Natural killer cell treated with Interleukin-12 subunit alpha and Interleukin-12 subunit beta and Interleukin-15 and Interleukin-18, amount 100 ng/mL, for 72 hours (primary cell): ENCODE measurements at places on chromosomes 2 and 18. TPM values are rescaled to one million over a fixed set of nuclear protein-coding genes. Genes with fewer than 3 reads are reported as not detected.
A peak's percentile ranks its signal among the peaks of the same experiment; 100 is the strongest.

Gene CTLA4
- 13.7 TPM for total RNA-seq

Gene KLHL41
- total RNA-seq, result not detected

Gene CFC1
- total RNA-seq, result not detected

Gene ZSCAN30
- total RNA-seq, result 22.2 TPM

Gene EPHA4
- 9.7 TPM for total RNA-seq

Gene GGCX
- 24.9 TPM for total RNA-seq

Gene RAD51AP2
- total RNA-seq, result not detected

GRCh38 chr2:19711470-19712372, 190.1 kb downstream of the TTC32 start:
- no peak overlapping the region for H3K27ac ChIP-seq
- no peaks in the 10 kb centered on the region for H3K4me1 ChIP-seq
- no peak for DNase-seq
- H3K27me3 ChIP-seq, result peaks cover 16% of the 10 kb centered on the region
- no peaks in the 10 kb centered on the region for H3K36me3 ChIP-seq

GRCh38 chr18:48123324-48123723, 192.9 kb upstream of the SMAD2 start:
- DNase-seq, result no peak
- H3K36me3 ChIP-seq, result no peaks in the 10 kb centered on the region

- no peak overlapping the region for H3K4me3 ChIP-seq
- H3K4me1 ChIP-seq, result no peaks in the 10 kb centered on the region
- no peak for DNase-seq
- H3K36me3 ChIP-seq, result no peaks in the 10 kb centered on the region
- H3K27me3 ChIP-seq, result peaks cover 19% of the 10 kb centered on the region
- no peak overlapping the region for H3K27ac ChIP-seq
Observed at GRCh38 chr18:36333414-36333813, 35.9 kb downstream of the FHOD3 start.

- H3K36me3 ChIP-seq, result no peaks in the 10 kb centered on the region
- H3K27me3 ChIP-seq, result peaks cover 2% of the 10 kb centered on the region
- DNase-seq, result no peak
- H3K4me1 ChIP-seq, result peaks cover 5% of the 10 kb centered on the region
Observed at GRCh38 chr18:44126598-44126997, 554.1 kb upstream of the SETBP1 start.

- DNase-seq, result no peak
- peaks cover 24% of the 10 kb centered on the region for H3K4me1 ChIP-seq
Observed at GRCh38 chr18:58581265-58581664, 47.6 kb downstream of the ALPK2 start.

GRCh38 chr18:59072727-59073421, 66.8 kb upstream of the SEC11C start:
- DNase-seq, result no peak
- no peaks in the 10 kb centered on the region for H3K4me1 ChIP-seq
- peaks cover 8% of the 10 kb centered on the region for H3K27me3 ChIP-seq
- no peak overlapping the region for H3K4me3 ChIP-seq
- no peaks in the 10 kb centered on the region for H3K36me3 ChIP-seq
- H3K27ac ChIP-seq, result no peak overlapping the region

DNA sequence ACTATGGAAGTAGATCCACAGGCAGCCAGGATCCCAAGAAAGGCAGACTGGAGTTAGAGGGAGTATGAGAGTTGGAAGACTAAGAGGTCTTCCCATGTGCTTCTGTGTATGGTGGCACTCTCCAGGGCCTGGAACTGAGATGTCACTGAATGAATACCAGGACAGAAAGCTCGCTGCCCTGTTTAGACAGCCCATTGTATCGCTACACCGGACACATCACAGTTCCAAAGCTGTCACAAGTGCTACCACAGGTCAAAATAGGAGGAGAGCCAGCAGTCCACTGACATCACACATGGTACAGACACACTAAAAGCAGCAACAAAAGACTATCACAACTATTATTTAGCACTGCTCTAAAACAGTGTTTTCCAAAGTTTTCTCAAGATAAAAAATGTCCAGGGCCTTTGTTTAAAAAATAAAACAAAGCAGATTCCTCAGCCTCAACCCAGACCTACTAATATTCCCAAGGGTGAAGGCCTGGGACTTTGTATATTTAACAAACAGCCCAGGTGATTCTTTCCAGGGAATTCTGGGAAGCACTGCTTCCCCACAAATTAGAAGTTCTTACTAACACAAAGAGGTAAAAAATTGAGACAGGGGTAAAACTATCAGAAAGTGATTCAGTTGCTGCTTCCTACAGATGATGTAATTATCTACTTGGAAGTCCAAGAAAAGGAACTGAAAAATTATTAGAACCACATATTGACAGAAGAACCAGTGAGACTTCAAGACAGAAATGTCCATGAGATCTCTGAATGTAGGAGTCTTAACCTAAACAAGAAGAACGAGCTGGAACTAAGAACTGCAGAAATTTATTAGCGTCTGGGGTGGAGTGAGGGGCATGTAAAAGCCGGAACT, 116.0 kb downstream of the DTNB start:
- peak overlapping the region; percentile 83 for H3K4me3 ChIP-seq
- peaks cover 62% of the 10 kb centered on the region for H3K4me1 ChIP-seq
- H3K36me3 ChIP-seq, result peaks cover 11% of the 10 kb centered on the region
- no peaks in the 10 kb centered on the region for H3K27me3 ChIP-seq

DNA sequence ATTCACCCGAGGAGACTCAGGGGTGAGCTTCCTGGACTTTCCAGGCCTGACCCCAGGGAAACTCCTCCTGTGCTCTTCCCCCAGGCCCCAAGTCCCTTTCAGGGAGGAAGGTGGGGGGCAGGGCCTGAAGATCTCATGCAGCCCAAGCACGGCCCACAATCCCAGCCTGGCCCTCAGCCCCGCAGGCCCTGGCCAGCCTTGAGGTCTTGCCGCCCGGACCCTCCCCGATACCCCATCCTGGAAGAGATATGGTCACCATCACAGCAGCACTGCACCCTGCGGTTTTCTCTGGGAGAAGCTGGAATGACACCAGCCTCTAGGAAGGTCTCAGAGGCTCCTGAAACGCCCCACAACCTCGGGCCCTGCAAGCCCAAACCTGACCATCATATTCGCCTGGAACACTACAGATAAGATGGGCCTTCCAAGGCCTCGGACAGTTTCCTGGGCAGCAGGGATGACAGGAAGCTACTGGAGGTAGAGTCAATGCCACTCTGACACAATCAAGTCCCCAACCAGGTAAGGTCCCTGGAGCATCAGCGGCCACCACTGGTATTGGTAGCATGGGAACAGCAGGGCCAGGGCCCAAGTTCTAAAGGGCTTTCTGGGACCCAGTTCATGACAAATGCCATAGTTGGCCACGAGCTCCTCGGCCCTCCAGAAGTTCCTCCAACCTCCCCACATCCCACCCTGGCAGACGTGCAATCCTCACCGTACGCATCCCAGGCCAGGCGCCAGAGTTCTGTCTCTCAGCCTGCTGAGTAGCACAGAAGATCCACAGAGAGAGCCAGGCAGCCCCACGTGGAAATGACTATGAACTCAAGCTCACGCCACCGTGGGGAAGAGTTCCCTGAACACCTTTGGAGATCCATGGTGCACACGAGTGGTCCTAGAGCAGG, 8.6 kb downstream of the SDC1 start:
- no peaks in the 10 kb centered on the region for H3K36me3 ChIP-seq
- peaks cover 9% of the 10 kb centered on the region for H3K27me3 ChIP-seq
- no peak overlapping the region for H3K27ac ChIP-seq
- no peaks in the 10 kb centered on the region for H3K4me1 ChIP-seq
- H3K4me3 ChIP-seq, result no peak overlapping the region

GRCh38 chr18:11145413-11146191, 3.8 kb downstream of the PIEZO2 start:
- no peaks in the 10 kb centered on the region for H3K4me1 ChIP-seq
- H3K27me3 ChIP-seq, result peaks cover 19% of the 10 kb centered on the region
- H3K36me3 ChIP-seq, result no peaks in the 10 kb centered on the region
- DNase-seq, result no peak

- H3K27ac ChIP-seq, result peak overlapping the region; percentile 86
- H3K36me3 ChIP-seq, result no peaks in the 10 kb centered on the region
- peaks cover 25% of the 10 kb centered on the region for H3K4me1 ChIP-seq
- no peaks in the 10 kb centered on the region for H3K27me3 ChIP-seq
- H3K4me3 ChIP-seq, result no peak overlapping the region
- peak; percentile 44 for DNase-seq
Observed at GRCh38 chr18:48877941-48878340, 72.8 kb downstream of the SMAD7 start.

- H3K4me1 ChIP-seq, result no peaks in the 10 kb centered on the region
- no peak overlapping the region for H3K4me3 ChIP-seq
- H3K36me3 ChIP-seq, result no peaks in the 10 kb centered on the region
- DNase-seq, result no peak
- no peak overlapping the region for H3K27ac ChIP-seq
Observed at GRCh38 chr18:62631173-62631572, 84.2 kb upstream of the PHLPP1 start.

GRCh38 chr2:171522052-171522787, at the start of gene CYBRD1:
TSS of gene CYBRD1 (plus strand) at chr2:171522474. CDS start at chr2:171522546, 72 bp downstream.
- H3K27me3 ChIP-seq, result peaks cover 2% of the 10 kb centered on the region
- peak within 1 kb of the TSS; percentile 78 for H3K4me3 ChIP-seq
- H3K4me1 ChIP-seq, result peaks cover 6% of the 10 kb centered on the region
- peak; percentile 72 for DNase-seq

GRCh38 chr2:207926989-207927300, 98.4 kb downstream of the PLEKHM3 start:
- H3K36me3 ChIP-seq, result no peaks in the 10 kb centered on the region
- H3K4me3 ChIP-seq, result no peak overlapping the region
- H3K4me1 ChIP-seq, result peaks cover 3% of the 10 kb centered on the region
- H3K27ac ChIP-seq, result no peak overlapping the region
- H3K27me3 ChIP-seq, result no peaks in the 10 kb centered on the region

DNA sequence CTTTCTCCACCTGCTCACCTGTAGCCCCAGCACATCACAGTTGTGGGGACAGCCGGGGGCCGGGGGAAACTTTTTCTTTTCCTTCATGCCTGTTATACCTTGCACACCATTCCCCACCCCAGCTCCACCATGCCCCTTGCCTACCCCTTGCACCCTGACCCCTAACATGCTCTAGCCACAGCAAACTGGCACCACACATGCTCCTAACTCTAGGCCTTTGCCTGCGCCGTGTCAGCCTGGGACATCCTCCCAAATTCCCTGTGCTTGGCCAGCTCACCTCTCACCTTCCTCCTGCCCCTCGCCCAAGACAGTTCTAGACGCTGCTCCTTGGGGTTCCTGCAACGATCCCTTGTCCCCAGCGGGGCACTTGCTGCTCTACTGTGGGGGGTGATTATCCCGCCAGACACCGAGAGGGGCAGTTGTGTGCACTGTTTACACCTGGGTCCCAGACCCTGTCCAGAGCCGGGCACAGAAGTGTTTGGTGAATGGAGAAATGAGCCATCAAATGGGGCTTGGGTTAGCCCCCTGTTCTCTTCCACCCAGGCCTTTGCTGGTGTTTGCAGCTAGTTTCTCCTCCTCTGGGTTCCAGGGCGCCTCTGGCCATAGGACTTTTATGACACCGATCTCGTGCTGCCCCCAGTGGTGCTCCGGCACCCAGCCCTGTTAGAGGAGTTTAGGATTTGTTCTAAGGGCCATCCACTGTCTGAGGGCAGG, 129.8 kb downstream of the CTIF start:
- H3K27ac ChIP-seq, result no peak overlapping the region
- no peak overlapping the region for H3K4me3 ChIP-seq
- H3K27me3 ChIP-seq, result no peaks in the 10 kb centered on the region
- H3K4me1 ChIP-seq, result no peaks in the 10 kb centered on the region
- peaks cover 16% of the 10 kb centered on the region for H3K36me3 ChIP-seq
- no peak for DNase-seq

GRCh38 chr2:85743304-85743978, 10.3 kb upstream of the ATOH8 start:
- DNase-seq, result no peak
- no peak overlapping the region for H3K27ac ChIP-seq
- H3K36me3 ChIP-seq, result no peaks in the 10 kb centered on the region
- peaks cover 48% of the 10 kb centered on the region for H3K27me3 ChIP-seq
- no peaks in the 10 kb centered on the region for H3K4me1 ChIP-seq

GRCh38 chr2:33013684-33014110, 66.9 kb downstream of the LTBP1 start:
- no peak for DNase-seq
- peaks cover 7% of the 10 kb centered on the region for H3K27me3 ChIP-seq
- H3K27ac ChIP-seq, result no peak overlapping the region
- no peaks in the 10 kb centered on the region for H3K4me1 ChIP-seq
- no peaks in the 10 kb centered on the region for H3K36me3 ChIP-seq

DNA sequence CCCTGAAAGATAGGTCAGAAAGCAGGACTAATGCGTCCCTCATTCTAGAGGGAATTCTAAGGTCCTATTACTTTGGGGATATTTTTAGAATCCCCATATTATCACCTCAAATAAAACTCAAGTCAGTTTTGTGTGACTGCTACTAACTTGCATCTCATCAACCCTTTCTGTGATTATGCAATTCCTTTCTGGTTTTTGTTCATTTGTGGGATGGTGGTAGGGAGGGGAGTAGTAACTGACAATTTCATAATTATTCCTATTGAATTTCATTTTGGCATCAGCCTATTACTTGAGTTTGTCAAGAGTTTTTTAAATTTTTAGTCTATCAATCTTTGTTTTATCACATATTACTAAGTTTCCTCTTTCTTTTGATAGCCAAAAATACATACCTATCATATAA, 28.4 kb upstream of the TANK start:
- peaks cover 9% of the 10 kb centered on the region for H3K36me3 ChIP-seq
- peak overlapping the region; percentile 9 for H3K4me3 ChIP-seq
- DNase-seq, result no peak
- H3K27me3 ChIP-seq, result no peaks in the 10 kb centered on the region

- H3K36me3 ChIP-seq, result no peaks in the 10 kb centered on the region
- H3K4me3 ChIP-seq, result no peak overlapping the region
- H3K27ac ChIP-seq, result no peak overlapping the region
- DNase-seq, result no peak
- H3K4me1 ChIP-seq, result no peaks in the 10 kb centered on the region
Observed at GRCh38 chr2:18752022-18752493, 162.7 kb upstream of the NT5C1B start.
